ENCODE measurements at places on chromosomes 16 and 17.

- no peak for DNase-seq
Measured at GRCh38 chr16:85612191-85612800, 826 bp upstream of the GSE1 start.

- DNase-seq: no peak
Measured at GRCh38 chr17:67511012-67511411, 133.9 kb downstream of the PITPNC1 start.

- no peak for DNase-seq
Measured at GRCh38 chr16:3389663-3390338, 11.0 kb downstream of the ZSCAN32 start.

DNA sequence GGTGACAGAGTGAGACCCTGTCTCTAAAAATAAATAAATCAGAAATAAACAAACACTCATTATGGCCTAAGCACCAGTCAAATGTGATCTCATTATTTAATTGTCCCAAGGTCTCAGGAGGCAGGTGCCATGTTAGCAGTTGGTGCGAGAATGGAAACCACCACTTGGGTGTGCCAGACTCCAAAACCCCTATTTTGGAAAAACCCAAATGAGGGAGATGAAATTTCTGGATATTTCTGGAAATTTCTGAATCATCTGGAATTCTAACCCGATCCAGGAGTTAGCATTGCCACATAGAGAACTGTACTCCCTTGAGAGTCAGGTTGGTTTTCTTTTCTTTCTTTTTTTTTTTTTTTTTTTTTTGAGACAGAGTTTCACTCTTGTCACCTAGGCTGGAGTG lies 264.0 kb downstream of the XYLT1 start:
- DNase-seq: no peak

DNA sequence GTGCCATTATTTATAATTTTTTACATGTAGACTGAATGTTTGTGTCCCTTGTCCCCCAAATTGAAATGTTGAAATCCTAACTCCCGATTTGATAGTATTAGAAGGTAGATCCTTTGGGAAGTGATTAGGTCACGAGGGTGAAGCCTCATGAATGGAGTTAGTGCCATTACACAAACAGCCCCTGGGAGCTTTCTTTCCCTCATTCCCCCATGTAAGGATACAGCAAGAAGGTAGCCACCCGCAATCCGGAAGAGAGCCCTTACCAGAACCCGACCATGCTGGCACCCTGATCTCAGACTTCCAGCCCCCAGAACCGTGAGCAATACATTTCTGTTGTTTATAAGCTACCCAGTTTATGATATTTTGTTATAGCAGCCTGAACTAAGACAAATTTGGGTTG lies 143.2 kb downstream of the NPIPB5 start:
- DNase-seq: no peak

- DNase-seq: peak; percentile 72
Measured at GRCh38 chr17:38922538-38923297, 2.7 kb upstream of the LASP1NB start.

- peak; percentile 91 for DNase-seq
Measured at GRCh38 chr17:7703584-7704479, 1.2 kb upstream of the EFNB3 start.

DNA sequence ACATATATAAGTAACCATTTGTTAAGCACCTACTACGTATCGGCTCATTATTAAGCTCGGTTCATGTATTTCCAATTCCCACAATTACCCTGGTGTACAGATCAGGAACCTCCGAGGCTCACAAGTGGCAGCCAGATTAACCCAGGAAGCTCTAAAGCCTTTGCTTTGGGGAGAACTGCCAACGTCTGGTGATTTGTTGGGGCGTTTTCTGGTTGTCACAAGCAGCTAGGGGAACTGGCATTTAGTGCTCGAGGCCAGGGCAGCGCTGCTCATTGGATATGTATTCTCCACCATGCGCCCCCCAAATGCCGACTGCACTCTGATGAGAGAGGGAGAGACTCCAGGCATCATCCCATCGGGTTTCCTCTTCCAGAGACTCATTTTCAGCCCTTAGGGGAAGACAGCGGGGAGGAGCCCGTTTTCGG lies 541 bp downstream of the ZNF18 start:
- DNase-seq: no peak

DNA sequence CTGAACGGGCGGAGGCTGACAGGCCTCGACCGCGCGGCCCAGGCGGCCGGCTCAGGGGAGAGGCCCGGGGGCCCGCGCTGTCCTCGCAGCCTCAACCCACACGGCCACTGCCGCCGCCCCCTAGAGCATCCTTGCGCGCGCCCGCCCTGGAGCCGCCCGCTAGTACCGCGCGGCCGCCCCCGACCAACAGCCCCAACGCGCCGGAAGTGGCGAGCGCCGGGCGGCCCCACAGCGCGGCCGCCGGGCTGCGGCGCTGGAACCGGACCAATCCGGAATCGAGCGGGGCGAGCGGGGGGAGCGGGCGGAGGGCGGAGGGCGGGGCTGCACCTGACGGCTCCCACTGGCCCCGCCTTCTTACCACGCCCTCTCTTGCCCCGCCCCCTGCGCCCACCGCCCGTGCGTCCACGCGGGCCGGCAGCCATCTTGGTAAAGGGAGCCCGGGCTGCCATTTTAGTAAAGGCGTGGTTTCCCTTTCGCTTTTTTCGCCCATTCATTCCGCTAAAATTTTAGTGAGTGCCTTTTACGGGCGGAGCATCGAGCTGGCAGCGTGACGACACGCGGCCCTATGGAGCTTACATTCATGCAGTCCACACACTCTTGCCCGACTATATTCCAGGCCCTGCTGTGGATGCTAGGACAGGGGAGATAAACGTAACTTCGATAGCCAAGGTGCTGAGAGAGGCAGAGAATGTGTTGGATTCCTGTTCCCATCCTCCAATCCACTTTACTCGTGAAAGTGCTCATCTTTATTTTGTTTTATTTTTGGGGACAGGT lies at the start of gene XPO6:
Gene XPO6, minus strand, starts transcription at position 208 of the 774 bp plus-strand sequence. CDS start 597 bp downstream, outside the sequence.
- peak; percentile 98 for DNase-seq

DNA sequence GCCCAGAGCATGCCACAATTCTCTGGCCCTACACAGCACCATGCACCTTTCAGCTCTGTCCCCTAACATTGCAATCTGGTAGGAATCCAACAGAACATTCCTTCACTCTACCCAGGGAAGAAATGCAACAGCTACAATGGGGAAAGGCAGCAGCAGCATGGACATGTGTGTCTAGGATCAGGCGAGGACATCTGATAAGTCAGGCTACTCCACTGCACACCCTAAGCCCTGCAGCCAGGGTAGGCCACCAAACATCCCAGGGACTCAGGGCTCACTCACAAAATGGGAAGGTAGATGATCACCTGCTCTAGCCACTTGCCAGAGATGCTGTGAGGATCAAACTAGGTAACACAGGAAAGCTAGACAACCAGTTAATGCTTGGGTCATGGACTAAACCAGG lies 5.1 kb downstream of the RANBP10 start:
- DNase-seq: no peak

DNA sequence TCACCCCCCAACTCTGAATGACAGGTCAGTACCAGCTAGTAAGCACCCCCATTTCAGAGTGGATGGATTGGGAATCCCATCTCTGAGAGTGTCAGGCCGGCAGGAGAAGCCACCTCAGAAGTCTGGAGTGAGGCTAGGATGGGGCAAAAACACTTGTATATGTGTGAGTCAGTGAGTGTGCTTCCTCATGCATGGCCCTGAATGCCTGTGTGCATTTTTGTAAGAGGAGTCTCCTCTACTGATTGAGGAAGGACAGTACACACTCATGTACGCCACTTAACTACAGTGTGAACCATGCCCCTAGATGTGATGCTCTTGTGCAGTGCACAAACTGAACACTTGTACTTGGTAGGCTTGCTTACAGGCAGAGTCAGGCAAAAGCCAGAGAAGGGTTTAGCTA lies 22.3 kb upstream of the NAGS start:
- no peak for DNase-seq

GRCh38 chr17:33120103-33120502 lies 128.5 kb downstream of the SPACA3 start:
- DNase-seq: no peak

DNA sequence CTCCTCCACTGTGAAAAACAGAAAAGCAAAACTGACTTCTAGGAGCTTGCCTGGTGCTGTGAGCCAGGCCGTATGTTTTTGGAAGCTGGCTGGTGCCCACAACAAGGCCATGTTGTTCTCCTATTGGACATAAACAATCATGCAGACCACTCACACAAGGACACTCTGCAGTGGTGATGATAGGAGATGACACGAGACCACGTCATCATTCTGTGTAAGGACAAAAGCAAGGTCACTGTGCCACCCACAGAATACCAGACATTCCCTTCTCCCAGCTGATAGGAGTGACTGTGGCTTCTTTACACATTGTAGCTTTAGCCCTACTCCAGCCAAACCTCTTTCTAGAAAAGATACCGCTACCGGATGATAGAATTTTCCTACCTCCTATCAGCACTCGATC lies 47.7 kb upstream of the LCMT1 start:
- no peak for DNase-seq

DNA sequence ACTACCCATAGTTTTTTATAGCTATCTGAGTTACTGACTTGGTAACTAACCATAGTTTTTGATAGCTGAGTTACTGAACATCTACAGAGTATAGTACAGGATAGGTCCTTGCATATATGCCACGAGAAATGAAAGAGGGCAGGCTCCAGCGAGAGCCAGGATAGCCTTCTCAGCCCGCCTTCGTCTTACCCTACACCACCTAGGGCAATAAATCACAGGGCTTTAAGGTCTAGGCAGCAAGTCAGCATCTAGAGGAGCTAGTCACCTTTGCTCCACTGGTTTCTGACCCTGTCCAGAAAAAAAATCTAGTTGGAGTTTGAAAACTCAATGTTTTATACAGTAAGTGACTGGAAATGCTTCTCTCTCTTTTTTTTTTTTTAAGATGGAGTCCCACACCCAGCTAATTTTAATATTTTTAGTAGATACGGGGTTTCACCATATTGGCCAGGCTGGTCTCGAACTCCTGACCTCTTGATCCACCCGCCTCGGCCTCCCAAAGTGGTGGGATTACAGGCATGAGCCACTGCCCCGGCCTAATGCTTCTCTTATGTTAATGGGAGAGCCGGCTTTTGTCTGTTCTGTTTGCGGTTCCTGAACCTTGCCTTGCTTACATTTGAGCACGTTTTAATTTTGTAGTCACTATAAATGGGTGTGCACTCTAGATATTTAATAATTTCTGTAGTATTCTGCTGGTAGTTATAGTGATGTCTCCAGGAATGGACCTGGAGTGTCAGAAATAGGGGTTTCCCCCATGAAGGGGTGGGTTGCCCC lies 2.8 kb downstream of the BFAR start:
- DNase-seq: no peak

GRCh38 chr17:57889892-57890856 lies 40.3 kb upstream of the MRPS23 start:
- no peak for DNase-seq

DNA sequence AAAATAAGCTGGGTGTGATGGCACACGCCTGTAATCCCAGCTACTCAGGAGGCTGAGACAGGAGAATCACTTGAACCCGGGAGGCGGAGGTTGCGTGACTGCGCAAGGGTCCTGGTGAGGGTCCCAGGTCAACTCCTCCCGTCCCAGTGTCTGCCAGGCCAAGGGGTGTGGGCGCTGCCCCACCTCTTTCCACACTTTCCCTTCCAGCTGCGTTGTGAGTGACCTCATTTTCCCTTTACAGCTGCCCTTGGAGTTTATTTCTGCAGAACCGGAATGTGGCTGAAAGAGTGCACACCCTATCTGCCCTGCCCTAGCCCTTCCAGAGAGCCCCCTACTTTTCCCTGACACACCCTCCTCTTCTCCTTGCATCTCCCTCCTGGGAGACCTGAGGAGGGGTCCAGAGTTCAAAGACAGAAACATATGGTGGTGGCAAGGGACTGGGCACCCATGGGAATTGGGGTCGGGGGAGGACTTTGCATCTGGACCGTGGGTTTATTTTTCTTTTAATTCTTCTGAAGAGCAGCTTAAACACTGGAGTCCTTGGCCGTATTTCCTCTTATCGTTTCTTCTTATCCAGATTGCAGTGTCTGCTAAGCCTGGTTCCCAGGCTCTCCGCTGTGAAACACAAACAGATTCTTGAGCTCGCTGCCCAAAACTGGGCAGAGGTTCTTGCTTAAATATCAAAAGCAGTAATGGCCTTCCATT lies 20.9 kb downstream of the MRC2 start:
- DNase-seq: no peak

- no peak for DNase-seq
Measured at GRCh38 chr16:57314161-57314785, 29.8 kb upstream of the PLLP start.

DNA sequence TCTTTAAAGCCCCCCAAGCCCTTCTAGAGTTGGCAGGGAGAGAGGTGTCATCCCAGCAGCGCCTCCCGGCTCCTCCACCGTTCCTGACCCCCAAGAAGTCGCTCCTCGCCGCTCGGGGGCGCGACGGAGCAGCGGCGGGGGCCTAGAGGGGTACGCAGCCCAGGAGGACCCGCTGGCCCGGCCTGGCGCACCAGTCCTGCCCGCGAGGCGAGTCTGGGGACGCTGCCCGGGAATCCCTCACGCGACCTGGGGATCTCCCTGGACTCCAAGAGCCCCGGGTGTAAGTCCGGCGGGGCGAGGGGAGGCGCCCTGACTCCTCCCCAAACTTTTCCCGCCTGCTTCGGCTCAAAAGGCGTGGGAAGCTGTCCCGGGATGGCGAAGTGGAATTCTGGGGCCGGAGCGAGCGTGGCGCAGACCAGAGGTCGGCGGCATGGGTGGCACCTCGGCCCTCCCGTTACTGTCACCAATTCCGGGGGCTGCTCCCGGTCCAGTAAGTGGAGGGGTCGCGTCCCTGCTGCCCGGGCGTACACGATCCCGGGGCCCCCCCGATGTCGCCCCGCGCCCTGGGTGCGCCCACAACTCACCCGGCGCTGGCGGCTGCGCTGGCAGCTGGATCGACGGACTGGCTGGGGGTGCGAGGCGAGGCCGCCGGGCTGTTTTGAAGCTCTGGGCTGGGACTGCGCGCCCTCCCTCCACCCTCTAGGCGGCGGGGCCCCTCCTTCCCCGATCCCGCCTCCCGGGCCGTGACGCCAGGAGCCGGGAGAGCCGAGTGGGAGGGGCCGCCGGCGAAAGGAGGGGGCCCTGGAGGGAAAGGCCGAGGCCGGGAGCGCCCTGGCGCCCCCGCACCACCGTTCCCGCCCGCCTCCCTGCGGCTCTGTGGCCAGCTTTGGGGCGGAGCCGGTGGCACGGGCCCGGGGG lies at the start of gene EMP2:
Gene EMP2, minus strand, starts transcription at position 634 of the 918 bp plus-strand sequence. CDS start 32,981 bp downstream, outside the sequence.
- peak; percentile 87 for DNase-seq

DNA sequence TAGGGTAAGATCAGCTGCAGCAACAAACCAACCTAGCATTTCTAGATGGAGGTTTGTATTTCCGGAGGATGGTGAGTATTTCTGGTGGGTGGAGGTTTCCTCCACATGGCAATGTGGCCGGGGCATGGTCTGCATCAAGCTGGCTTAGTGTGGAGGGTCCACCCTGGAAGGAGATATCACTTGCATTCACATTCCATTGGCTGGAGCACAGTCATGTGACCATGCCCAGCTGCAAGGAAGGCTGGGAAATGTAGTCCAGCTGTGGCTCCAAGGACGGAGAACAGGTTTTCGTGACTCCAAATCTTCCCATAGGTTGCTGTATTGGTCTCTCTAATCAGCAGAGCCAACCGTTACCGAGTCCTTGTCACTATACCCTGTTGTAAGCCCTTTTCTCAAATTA lies 68.7 kb downstream of the RAI1 start:
- peak; percentile 90 for DNase-seq

DNA sequence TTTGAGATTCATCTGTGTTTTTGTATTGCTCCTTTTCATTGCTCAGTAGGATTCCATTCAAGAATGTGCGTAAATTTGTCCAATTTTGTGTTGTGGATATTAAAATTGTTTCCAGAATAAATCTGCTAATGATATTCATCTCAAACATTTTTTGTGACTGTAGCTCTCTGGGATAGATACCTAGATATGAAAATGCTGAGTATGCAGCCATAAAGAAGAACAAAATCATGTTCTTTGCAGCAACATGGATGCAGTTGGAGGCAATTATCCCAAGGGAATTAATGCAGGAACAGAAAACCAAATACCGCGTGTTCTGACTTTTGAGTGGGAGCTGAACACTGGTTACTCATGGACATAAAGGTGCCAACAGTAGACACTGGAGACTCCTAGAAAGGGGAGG lies 40.2 kb upstream of the ATF7IP2 start:
- DNase-seq: no peak

All from ecto neural progenitor cell (in vitro differentiated cells).